ENCODE measurements at places on chromosomes 4 and X.

DNA sequence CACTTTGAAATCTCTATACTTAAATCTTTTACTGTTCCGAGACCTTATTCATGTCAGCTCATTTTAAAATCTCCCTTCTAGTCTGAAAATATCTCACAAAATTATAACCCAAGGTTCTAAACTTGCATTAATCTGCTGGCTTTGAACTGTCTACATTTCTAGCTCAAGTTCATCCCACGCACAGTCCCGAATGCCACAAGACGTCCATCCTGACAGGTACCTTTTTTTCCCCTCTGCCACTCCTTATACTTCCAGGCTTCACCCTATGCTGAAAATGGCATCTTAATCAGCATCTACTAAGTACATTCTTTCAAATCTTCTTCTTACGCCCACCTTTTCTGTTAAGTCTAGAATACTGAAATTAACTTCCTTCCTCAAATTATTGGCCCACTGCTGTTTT is 259.2 kb upstream of the GALNTL6 start:
- DNase-seq, result no peak

- no peak for DNase-seq
These were observed 188.9 kb downstream of the ENOX2 start for GRCh38 chrX:130714135-130714534.

DNA sequence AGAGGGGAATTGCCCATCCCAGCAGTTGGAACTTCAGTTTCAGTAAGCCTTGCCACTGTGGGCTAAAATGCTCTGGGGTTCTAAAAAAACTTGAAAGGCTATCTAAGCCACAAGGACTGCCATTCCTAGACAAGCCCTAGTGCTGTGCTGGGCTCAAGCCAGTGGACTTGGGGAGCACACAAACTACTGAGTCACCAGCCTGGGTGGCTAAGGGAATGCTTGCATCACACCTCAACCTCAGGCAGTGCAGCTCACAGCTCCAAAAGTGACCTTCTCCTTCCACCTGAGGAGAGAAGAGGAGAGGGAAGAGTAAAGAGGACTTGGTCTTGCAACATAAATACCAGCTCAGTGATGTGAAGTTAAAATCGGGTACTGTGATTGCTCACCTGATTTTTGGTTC is 116.7 kb upstream of the GLRA2 start:
- no peak for DNase-seq

GRCh38 chr4:186227744-186228513 is 622 bp downstream of the KLKB1 start:
- DNase-seq, result no peak

DNA sequence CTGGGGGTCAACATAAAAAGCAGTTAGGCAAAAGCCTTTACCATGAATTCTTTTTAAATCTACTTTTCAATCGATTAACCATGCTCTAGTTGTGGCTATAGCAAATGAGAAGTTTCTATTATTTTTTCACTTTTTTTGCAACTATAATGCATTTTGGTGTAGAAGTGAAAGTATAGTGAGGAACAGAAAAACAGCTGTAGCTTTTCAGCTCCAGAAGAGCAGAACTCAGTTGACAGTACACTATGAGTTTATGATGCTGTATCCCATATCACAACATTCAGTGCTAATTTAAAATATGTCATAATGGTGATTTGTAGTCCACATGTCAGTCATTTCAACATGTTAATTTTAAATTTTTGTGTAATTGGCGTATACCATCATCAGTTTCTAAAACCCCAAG is 8.7 kb upstream of the MUC7 start:
- DNase-seq, result no peak

DNA sequence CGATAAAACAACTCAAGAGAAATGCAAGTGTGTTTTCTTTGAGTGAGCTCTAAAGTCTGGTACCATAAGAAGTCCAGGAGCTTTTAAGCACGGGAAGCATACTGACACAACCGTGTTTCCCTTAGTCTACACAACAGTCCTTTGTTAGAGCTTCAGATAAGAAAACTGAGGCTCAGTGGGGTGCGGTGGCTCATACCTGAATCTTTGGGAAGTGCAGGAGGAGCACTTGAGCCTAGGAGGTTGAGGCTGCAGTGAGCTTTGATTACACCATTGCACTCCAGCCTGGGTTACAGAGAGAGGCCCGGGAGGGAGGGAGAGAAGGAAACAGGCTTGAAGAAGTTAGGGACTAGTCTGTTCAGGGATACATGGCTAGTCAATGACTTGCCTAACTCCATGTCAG is 21.9 kb downstream of the LEF1 start:
- no peak for DNase-seq

DNA sequence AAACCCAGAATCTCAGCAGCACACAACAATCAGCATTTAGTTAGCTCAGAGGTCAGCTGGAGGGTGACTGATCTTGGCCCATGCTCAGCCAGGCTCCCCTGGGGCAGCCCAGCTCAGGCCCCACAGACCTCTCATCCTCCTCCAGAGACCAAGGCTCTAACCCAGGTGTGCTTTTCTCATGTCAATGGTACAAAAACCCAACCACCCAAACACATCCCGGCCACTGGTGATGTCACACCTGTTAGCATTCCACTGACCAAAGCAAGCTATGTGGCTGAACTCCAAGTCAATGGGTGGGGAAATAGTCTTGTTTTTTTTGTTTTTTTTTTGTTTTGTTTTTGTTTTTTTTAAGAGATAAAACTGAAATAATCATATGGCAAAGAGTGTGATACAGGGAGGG is 77.5 kb downstream of the CYTL1 start:
- DNase-seq, result no peak

All from CD4-positive, alpha-beta T cell treated with Interleukin-15 for 4 hours (primary cell).